Astrocyte (in vitro differentiated cells and primary cell): ENCODE measurements at places on chromosomes 3 and 15. TPM values are rescaled to one million over a fixed set of nuclear protein-coding genes. Genes with fewer than 3 reads are reported as not detected.

Gene FEZF2
- not detected in 2 replicates for total RNA-seq

Gene CHD2
- 90.0 and 105 TPM in 2 replicates for total RNA-seq

Gene HERC2
- 61.5 and 63.3 TPM in 2 replicates for total RNA-seq

DNA sequence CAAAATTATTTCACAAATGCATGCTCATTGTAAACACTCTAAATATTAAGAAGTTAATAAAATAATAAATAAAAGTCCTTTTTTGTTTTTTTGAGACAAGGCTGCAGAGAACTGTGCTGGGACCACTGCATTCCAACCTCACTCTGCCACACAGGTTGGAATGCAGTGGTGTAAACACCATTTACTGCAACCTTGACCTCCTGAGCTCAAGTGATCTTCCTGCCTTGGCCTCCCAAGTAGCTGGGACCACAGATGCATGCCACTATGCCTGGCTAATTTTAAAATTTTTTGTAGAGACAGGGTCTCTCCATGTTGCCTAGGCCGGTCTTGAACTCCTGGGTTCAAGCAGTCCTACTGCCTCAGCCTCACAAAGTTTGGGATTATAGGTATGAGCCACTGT lies 578.4 kb downstream of the ZIC1 start:
- no peak for DNase-seq

Gene MCTP2
- 2.6 and 4.5 TPM in 2 replicates for total RNA-seq
